ENCODE measurements at places on chromosomes 3 and 15. TPM values are rescaled to one million over a fixed set of nuclear protein-coding genes. Genes with fewer than 3 reads are reported as not detected.

The TMEM40 gene
- 0.10 TPM for polyA plus RNA-seq

The ALDH1A3 gene
- polyA plus RNA-seq, result 23.8 TPM

The SLC27A2 gene
- 29.6 TPM for polyA plus RNA-seq

The CYP1A2 gene
- polyA plus RNA-seq, result not detected

The SETD2 gene
- 37.1 TPM for polyA plus RNA-seq

The ACKR2 gene
- 2.6 TPM for polyA plus RNA-seq

The CPEB1 gene
- polyA plus RNA-seq, result 1.5 TPM

The OSBPL10 gene
- 12.4 TPM for polyA plus RNA-seq

The CRBN gene
- polyA plus RNA-seq, result 49.0 TPM

The MEGF11 gene
- 0.66 TPM for polyA plus RNA-seq

The MB21D2 gene
- polyA plus RNA-seq, result 18.3 TPM
